ENCODE measurements at places on chromosomes 11 and 22. TPM values are rescaled to one million over a fixed set of nuclear protein-coding genes. Genes with fewer than 3 reads are reported as not detected.

DNA sequence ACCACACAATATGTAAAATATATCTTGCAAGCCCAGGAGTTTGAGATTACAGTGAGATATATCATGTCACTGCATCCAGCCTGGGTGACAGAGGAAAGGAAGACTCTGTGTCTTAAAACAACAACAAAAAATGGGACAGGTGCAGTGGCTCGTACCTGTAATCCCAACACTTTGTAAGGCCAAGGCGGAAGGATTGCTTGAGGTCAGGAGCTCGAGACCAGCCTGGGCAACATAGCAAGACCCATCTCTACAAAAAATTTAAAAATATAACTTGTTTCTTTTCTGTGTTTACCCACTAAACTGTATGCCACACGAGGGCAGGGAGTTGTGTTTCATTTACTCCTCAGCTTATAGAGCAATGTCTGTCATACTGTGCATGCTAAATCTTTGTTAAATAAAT lies 3.1 kb downstream of the ZNF280A start:
- H3K36me3 ChIP-seq: no peaks in the 10 kb centered on the region
- no peak for DNase-seq
- H3K4me3 ChIP-seq: no peak overlapping the region
- H3K27ac ChIP-seq: no peak overlapping the region

GRCh38 chr22:46659791-46660186 lies 39.6 kb downstream of the GRAMD4 start:
- H3K36me3 ChIP-seq: no peaks in the 10 kb centered on the region
- peaks cover 23% of the 10 kb centered on the region for H3K4me1 ChIP-seq
- H3K4me3 ChIP-seq: no peak overlapping the region
- no peak for DNase-seq
- H3K27ac ChIP-seq: peak overlapping the region; percentile 98

- peaks cover 52% of the 10 kb centered on the region for H3K4me1 ChIP-seq
- no peak for DNase-seq
- H3K27me3 ChIP-seq: no peaks in the 10 kb centered on the region
- peak overlapping the region; percentile 0 for H3K4me3 ChIP-seq
- H3K27ac ChIP-seq: no peak overlapping the region
- peaks cover 5% of the 10 kb centered on the region for H3K36me3 ChIP-seq
These were observed 10.8 kb downstream of the SIK3 start for GRCh38 chr11:117087446-117087845.

The APOC3 gene
- not detected for total RNA-seq

The AMOTL1 gene
- total RNA-seq: 0.67 TPM

The LRP4 gene
- not detected for total RNA-seq

The SCUBE2 gene
- total RNA-seq: not detected

The TRIM3 gene
- total RNA-seq: 8.4 TPM
